Choroid plexus epithelial cell (primary cell): ENCODE measurements at places on chromosomes 12 and 14.

GRCh38 chr12:93139028-93139665 lies 210.1 kb upstream of the EEA1 start:
- no peak for DNase-seq

GRCh38 chr14:32980902-32981501 lies 42.3 kb downstream of the NPAS3 start:
- no peak for DNase-seq

DNA sequence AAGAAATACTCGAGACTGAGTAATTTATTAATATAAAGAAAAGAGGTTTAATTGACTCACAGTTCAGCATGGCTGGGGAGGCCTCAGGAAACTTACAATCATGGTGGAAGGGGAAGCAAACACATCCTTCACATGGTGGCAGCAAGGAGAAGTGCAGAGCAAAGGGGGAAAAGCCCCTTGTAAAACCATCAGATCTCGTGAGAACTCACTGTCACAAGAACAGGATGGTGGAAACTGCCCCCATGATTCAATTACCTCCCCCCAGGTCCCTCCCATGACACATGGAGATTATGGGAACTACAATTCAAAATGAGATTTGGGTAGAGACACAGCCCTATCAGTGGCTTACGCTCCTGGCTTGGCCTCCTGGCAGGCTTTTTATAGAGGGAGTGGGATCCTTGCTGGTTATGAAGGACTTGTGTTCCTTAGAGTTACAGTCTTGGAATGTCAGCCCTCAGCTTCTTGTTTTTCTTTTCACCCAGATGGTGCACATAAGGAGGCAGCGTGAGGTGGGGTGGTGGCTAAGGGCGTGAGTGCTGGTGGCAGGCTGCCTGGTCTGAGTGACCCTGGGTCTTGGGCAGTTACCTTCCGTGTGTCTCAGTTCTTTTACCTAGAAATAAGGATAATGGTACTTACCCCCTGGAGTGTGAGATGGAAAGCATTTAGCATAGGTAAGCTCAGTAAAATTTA lies 25.7 kb downstream of the TRAF3 start:
- DNase-seq, result no peak

GRCh38 chr12:132719141-132719953 lies 8.7 kb downstream of the PGAM5 start:
- no peak for DNase-seq

DNA sequence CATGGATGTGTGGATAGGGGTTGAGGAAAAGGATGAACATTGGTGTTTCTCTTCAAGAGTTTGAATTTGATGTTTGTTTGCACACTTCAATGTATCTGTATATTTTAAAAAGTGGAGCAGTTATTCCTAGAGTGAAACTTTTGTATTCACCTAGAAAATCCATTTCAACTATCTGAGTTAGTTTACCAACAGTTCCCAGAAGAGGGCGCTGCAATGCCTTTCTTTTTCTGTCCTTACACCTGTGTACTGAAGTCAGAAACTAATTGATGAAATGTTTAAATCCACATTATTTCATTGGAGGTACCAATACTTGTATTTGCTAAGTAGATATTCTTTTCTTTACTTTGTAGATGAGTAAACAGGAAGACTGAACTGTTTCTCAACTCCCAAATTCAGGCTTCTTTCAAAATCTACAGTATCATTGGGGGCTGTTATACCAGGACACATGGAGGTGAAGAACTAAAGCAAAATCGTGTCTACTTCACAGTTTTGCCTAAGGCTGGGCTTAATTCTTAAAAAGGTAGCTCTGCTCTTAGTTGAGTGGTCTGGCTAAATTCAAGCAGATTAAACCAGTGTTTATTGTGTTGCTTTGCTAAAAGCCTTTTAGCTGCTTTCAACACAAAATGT lies 26.6 kb upstream of the KLRB1 start:
- DNase-seq, result peak; percentile 79

GRCh38 chr14:103899316-103899715 lies 28.9 kb upstream of the TDRD9 start:
- DNase-seq, result no peak

DNA sequence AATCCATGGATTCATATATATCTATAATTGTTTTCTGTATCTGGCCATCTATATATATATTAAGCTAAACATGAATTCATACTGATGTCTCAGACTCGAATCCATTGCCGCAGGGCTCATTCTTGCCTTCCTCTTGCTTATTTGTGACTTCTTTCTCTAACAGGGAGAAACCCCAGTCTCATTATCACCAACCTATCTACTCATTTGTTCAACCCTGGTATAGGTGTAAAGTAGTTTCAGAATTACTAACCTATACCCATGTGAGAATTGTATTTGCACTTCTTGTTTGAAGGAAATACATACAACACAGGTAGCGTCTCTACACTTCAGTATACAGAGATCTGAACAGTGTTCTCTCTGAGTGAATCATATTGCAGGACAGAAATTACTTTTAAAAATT lies 77.7 kb downstream of the PTPN11 start:
- DNase-seq, result no peak

GRCh38 chr12:2756756-2757155 lies 38.0 kb upstream of the FKBP4 start:
- no peak for DNase-seq

DNA sequence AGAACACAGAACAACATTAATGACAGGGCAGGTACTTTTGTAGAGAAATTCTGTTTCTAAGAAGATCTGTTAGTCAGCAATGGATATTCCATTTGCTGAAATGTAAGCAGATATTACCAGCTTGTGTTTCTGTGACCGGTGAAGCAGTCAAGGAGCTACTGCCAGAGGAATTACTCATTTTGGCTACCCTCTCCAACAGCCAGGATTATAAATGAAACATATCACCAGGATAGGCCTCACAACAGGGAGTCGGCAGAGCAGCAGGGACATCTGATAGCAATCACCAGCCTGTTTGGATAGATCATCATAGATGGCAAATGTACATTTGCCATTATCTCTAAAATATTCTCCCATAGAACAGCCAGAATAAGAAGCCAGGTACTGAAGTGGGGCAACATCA lies 440.7 kb downstream of the KCNH5 start:
- no peak for DNase-seq

- no peak for DNase-seq
Observed at GRCh38 chr12:31631809-31632208, 27.7 kb upstream of the ETFBKMT start.

GRCh38 chr12:14995583-14996425 lies 23.0 kb downstream of the PDE6H start:
- DNase-seq, result peak; percentile 89

GRCh38 chr14:34872822-34873588 lies 2.2 kb downstream of the BAZ1A start:
- peak; percentile 65 for DNase-seq

DNA sequence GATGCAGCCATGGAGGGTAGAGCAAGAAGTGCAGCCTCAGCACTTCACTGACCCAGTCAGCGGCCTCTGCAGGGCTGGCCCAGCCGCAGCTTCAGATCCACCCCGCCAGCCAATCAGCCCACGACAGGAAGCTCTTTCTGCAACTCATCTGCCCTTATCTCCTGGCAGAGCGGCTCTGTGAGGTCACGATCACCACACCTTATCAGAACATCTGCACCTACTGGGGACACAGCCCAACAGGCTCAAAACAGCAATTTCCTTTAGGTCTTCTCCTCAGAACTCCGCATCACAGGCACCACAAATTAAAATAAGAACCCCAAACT lies 287.3 kb downstream of the BCL11B start:
- no peak for DNase-seq

DNA sequence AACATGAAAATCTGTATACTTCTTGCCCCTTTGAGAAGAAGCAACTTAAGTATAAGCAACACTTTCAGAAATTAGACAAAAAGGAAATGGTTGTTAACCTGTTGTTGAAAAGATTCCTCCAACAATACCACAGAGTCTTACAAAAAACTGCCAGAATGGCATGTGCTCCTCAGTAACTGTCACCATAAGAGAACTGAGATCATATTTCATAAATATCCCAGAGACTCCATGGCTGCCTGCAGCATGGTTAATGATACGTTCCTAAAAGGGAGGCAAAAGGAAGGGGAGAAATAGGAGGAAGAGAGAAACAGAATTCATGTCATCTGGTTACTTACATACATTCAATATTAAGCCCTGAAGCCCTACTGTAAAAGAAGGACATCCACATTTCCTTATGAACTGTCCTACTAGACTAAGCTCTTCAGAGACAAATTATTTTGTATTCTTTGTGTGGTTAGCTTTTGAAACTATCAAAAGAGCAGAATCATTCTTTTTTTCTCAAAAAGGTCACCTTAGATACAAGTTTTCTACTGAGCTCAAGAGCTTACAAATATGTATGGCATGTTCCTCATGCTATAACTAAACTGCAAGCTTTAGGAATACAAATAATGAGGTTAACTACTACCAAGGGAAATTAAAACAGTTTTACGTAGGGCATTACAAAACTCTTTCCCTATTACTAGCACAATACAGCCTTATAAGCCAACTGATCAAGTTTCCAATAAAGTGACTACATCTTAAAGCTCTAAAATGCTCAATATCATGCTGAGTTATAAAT lies 37.8 kb downstream of the ERGIC2 start:
- peak; percentile 52 for DNase-seq

- DNase-seq, result no peak
Observed at GRCh38 chr12:128830505-128830893, 6.7 kb upstream of the SLC15A4 start.

- DNase-seq, result peak; percentile 67
Observed at GRCh38 chr12:121060149-121061001, 21.3 kb upstream of the OASL start.

DNA sequence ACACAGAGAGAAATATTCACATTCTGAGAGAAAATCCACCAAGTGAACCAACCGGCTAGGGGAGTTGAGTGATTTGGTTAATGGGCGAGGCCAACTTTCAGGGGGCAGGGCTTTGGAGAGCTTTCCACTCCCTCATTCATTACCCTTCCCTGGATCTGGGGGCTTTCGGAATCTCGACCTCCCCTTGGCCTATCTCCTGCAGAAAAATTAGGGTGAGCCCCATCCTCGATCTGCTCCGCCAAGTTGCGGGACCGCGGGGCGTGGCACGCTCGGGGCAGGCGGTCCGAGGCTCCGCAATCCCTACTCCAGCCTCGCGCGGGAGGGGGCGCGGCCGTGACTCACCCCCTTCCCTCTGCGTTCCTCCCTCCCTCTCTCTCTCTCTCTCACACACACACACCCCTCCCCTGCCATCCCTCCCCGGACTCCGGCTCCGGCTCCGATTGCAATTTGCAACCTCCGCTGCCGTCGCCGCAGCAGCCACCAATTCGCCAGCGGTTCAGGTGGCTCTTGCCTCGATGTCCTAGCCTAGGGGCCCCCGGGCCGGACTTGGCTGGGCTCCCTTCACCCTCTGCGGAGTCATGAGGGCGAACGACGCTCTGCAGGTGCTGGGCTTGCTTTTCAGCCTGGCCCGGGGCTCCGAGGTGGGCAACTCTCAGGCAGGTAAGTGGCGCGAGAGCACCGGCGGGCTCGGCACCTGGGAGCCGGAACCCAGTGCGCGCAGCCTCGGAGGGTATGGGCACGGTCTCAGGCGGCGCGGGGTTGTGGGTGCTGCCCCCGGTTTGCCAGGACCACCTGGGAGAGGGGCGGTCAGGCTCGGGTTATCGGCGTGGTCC lies at the start of gene ERBB3:
Gene ERBB3, plus strand, starts transcription at position 443 of the 833 bp plus-strand sequence. Its CDS starts 136 bp downstream, at position 579.
- DNase-seq, result peak; percentile 80

DNA sequence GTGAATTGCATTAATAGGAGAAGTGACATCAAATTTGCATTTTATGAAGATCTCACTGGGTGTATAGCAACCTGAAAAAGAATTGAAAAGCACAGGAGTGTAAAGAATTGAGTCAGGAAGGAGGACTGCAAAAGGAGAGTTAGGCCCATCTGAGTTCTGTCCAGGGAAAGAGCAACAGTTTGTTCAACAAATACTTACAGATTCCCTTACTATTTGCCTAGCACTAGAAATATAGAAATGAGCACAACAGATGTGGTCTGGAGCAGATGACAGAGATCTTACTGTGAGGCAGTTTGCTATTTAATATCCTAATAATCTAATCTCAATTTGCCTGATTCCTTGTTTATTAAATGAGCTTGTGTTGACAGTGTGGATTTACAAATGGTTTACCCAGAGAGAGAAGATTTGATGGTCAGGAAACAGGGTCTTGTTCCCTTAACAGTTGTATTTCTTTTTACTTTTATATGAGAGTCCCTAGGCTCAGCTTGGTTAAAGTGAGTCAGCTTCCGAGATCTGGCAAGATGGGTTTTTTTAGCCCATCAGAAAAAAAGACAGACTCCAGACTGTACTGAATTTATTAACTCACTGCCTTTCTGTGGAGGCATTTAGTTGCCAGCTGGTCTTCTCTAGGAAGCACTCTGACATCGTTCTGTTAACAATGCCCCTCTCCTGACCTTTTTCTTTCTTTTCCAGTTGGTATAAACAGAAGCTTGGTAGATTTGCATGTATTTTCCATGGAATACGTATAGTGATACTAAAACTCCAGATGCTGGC lies 229.7 kb downstream of the TTC6 start:
- DNase-seq, result peak; percentile 49

DNA sequence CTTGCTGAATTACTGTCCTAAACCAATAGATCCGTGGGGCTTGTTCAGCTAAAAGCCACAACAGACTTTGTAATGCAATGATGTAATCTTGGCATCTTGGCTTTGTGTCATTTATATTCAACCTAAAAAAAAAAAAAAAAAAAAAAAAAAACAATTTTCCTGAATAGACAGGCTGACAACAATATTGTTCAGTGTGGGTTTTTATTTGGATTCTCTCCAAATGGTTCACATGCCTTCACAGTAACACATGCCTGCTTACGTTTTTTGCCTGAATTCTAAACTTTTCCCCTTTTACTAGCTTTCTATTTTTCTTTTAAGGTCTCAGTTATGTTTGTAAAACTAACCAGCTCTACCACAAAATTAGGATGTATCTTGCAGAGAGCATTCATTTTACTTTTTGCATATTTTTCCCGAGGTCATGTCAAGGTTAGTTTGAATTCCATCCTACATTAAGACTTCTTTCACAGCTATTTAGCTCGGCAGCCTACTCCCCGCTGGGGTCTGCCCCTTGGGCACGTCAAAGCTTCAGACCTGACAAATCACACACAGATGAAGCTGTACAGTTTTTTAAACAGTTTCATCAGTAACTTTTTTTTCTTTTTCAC lies 213.7 kb upstream of the NPAS3 start:
- DNase-seq, result peak; percentile 95

DNA sequence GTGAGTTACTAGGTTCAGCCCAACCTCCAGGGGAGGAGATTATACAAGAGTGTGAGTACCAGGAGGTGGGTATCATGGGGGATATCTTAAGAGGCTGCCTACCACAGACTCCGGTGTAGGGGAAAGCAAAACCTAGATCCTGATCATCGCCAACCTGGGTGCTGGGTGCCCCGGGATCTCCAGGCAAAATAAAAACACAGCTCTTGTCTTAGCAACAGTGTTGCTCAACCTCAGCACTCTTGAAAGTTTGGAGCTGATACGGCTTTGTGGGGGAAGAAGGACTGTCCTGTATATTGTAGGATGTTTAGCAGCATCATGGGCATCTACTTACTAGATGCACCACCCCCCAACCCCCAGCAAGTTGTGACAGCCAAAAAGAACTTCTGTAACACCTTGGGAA lies 74.5 kb downstream of the CCDC60 start:
- no peak for DNase-seq

DNA sequence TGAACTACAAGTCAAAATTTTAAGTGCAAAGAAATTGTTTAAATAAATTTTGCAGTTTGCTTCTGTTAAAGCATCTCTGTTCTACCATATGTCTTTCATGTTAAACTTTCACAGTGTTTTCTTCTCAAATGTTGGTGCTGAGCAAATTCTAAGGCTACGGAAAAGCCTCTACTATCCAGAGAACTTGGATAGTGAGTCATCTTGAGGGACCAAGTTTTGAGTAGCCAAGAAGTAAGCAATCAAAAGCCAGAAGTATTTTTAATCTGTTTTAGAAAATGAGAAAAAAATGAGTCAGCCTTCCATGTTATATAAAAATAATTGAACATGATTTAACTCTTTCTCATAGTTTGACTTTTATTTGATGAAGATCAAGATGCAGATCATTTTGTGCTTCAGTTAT lies 3.3 kb downstream of the BRMS1L start:
- peak; percentile 19 for DNase-seq
